Tibial nerve (tissue), 4 donors: ENCODE measurements at places on chromosomes 7 and 10. TPM values are rescaled to one million over a fixed set of nuclear protein-coding genes. Genes with fewer than 3 reads are reported as not detected.

- H3K27me3 ChIP-seq: no peaks in the 10 kb centered on the region
- H3K27ac ChIP-seq: peak overlapping the region; percentile 79
- no peak for DNase-seq
- no peaks in the 10 kb centered on the region for H3K36me3 ChIP-seq
- H3K4me3 ChIP-seq: no peak overlapping the region
- H3K4me1 ChIP-seq: peaks cover 70% of the 10 kb centered on the region
Observed at GRCh38 chr10:93751832-93752231, 5.9 kb upstream of the LGI1 start.

- no peak for DNase-seq
- H3K4me1 ChIP-seq: no peaks in the 10 kb centered on the region
- peak overlapping the region; percentile 22 for H3K27ac ChIP-seq
- no peak overlapping the region for H3K4me3 ChIP-seq
- no peaks in the 10 kb centered on the region for H3K27me3 ChIP-seq
Observed at GRCh38 chr7:44231088-44231487, 30.3 kb downstream of the YKT6 start.

- no peak overlapping the region for H3K4me3 ChIP-seq
- no peaks in the 10 kb centered on the region for H3K4me1 ChIP-seq
- H3K27ac ChIP-seq: no peak overlapping the region
- H3K27me3 ChIP-seq: no peaks in the 10 kb centered on the region
- H3K36me3 ChIP-seq: no peaks in the 10 kb centered on the region
Observed at GRCh38 chr7:157522189-157522588, 185.4 kb downstream of the DNAJB6 start.

- no peak overlapping the region for H3K27ac ChIP-seq
- DNase-seq: no peak
- no peaks in the 10 kb centered on the region for H3K27me3 ChIP-seq
- no peaks in the 10 kb centered on the region for H3K36me3 ChIP-seq
- H3K4me3 ChIP-seq: no peak overlapping the region
Observed at GRCh38 chr7:38953227-38953626, 24.5 kb upstream of the POU6F2 start.

- no peaks in the 10 kb centered on the region for H3K27me3 ChIP-seq
- no peak overlapping the region for H3K4me3 ChIP-seq
- peaks cover 25% of the 10 kb centered on the region for H3K4me1 ChIP-seq
- DNase-seq: no peak
- H3K36me3 ChIP-seq: no peaks in the 10 kb centered on the region
Observed at GRCh38 chr10:24448351-24448999, 239.5 kb downstream of the KIAA1217 start.

Gene PKD2L1
- not detected for total RNA-seq

DNA sequence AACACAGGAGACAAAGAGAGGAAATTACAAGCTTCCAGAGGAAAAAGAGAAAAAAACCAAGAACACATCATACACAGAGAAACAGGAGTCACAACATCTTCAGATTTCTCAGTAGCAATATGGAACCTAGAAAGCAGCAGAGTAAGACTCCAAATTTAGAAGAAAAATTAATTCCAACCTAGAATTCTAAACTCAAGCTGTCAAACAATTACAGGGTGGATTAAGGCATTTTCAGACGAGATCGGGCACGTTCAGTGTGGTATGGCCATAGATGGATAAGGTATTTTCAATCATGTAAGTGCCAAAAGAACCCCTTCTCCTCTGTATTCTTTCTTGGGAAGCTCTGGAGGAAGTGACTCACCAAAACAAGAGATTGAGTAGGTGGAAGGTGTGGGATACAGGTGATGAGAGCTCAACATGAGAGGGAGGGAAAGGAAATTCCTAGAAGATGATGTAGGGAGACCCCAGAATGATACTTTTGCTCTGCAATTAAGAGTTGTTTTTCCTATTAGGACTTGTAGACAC lies 51.6 kb downstream of the FAM204A start:
- no peaks in the 10 kb centered on the region for H3K36me3 ChIP-seq
- DNase-seq: no peak
- no peaks in the 10 kb centered on the region for H3K4me1 ChIP-seq
- H3K27me3 ChIP-seq: no peaks in the 10 kb centered on the region

DNA sequence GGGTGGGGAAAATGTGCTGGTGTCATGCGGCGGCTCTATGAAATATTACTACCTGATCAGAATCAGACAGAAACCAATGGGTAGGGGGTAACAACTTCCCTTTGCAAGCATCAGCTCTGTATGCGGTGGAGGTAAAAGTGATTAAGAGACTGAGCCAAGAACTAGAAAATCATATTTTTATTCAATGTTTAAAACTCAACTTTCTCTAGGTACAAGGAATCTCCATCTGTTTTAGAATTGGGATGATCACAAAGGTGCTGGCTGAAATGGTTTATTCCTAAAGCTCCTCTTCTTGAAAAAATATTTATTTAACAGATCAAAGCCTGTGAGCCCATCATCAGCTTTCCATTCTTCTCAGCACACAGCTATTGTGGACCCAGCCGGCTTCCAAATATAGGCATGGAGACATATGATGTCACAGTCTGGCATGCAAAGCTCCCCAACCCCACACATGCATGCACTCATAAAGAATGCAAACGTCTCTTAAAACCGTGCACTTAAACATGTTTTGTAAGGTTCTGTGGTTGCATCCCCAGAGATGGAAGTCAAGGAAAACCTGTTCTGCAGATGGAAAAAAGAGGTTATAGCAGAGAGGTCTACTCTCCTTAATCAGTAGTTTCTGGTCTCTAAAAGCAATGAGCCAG lies 126.0 kb downstream of the SKIDA1 start:
- no peaks in the 10 kb centered on the region for H3K36me3 ChIP-seq
- no peak for DNase-seq
- H3K27me3 ChIP-seq: no peaks in the 10 kb centered on the region
- H3K4me3 ChIP-seq: no peak overlapping the region
- H3K27ac ChIP-seq: no peak overlapping the region

- no peaks in the 10 kb centered on the region for H3K36me3 ChIP-seq
- peaks cover 5% of the 10 kb centered on the region for H3K4me1 ChIP-seq
- H3K27me3 ChIP-seq: no peaks in the 10 kb centered on the region
- H3K27ac ChIP-seq: no peak overlapping the region
- no peak overlapping the region for H3K4me3 ChIP-seq
Observed at GRCh38 chr7:36736090-36736898, 12.0 kb upstream of the AOAH start.

DNA sequence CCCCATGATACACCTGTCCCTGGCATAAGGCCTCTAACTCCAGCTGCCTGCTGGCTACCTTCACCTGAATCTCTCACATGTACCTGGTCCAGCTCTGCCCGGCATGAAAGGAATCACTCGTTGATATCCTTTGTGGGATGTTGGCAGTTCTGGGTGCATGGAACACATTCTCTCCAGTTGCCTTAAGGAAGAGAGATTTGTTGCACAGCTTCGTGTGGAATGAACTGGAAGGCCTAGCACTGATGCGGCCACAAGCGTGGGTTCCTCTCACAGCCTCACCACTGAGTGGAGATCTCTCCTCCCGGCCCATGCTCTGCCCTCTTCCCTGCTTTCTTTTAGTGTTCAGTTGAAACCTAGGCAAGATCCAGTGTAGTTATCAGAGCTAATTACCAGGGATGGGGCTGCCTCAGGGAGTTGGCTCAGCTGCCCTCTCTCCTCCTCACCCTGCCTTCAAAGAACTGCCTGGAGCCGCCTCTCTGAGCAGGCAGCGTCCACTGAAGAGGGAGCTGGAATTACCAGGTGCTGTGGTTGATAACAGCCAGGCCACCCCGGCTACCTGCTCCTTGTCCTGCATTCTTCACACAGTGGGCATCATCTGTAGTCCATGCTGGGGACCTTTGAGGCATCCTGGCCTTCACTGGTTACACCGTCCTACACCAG lies 194.3 kb downstream of the CCDC3 start:
- DNase-seq: no peak
- H3K4me1 ChIP-seq: no peaks in the 10 kb centered on the region
- no peak overlapping the region for H3K4me3 ChIP-seq
- H3K36me3 ChIP-seq: no peaks in the 10 kb centered on the region
- H3K27ac ChIP-seq: no peak overlapping the region
- no peaks in the 10 kb centered on the region for H3K27me3 ChIP-seq

Gene SCART1
- 5.0 TPM for total RNA-seq
